ENCODE measurements at places on chromosomes 3 and 15.

GRCh38 chr3:60025096-60026050, 975.5 kb upstream of the CFAP20DC start:
- no peak for DNase-seq

DNA sequence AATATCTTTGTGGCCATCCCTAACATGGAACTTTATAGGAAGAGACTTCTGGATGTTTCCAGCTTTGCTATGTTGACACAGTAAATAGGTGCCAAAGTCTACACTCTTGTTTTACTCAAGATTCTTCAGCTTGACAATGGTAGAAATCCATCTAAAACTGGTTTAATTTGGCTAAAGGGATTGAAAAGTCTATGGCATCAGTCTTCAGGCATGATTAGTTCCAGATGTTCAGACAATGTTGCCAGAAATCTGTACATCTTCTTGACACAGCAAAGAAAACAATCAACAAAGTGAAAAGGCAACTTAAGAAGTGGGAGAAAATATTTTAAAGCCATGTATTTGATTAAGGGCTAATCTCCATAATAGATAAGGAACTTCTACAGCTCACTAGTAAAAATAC, 130.5 kb downstream of the LRRC3B start:
- no peak for DNase-seq

- peak; percentile 92 for DNase-seq
Observed at GRCh38 chr15:72155003-72155621, 36.9 kb downstream of the SENP8 start.

- DNase-seq, result no peak
Observed at GRCh38 chr3:50457988-50458387, 45.4 kb downstream of the CACNA2D2 start.

- peak; percentile 76 for DNase-seq
Observed at GRCh38 chr3:72492240-72492639, 356.0 kb downstream of the SHQ1 start.

DNA sequence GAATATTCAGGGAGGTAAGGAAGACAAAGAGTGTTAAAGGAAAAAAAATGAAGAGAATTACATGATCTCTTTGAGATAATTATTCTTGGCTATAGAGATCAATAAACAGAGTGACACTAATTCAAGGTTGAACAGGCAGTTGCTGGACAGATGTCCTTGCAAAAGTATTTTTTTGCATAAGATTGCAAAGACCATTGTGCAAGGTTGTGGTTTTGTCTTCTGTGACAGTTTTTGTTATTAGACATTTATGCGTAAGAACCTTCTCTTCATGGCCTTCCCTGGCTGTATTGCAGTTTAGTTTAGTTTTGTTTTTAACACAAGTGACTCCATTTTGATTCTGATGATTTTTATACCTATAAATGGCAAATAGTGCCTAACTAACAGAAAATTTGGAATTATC, 682.8 kb upstream of the ARPP21 start:
- no peak for DNase-seq

DNA sequence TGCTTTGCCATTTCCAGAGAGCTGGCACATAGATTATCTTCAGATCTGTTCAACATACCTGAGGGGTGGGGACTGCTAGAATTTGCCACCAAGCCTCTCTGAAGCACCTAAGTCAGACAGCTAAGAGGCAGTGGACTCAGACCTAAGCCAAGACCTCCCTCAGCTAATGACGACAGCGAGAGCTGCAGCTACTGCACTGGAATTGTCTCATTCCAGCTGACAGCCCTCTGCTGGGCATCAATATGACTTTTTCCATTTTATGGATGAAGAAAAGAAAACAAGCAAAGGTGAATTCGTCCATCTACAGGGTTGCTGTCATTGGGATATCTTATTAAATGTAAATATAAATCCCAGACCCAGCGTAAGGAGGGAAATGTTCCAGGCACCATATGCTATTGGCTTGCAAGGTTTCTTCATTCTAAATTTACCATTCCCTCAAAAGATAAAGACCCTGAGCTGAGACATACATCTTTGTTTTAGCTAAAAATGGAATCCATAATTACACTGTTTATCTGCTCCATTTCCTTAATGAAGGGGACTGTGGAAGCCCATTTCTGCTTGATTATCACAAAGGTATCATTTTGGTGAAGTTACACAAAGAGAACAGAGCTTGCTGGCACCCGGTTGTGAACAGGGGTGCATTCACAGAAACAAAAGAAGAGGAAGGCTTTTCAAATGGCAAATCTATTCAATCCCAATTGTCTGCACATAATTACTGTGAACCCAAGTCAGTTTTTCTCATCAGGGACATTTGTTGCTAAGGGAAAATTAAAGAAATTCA, 85.5 kb upstream of the LRTM1 start:
- no peak for DNase-seq

DNA sequence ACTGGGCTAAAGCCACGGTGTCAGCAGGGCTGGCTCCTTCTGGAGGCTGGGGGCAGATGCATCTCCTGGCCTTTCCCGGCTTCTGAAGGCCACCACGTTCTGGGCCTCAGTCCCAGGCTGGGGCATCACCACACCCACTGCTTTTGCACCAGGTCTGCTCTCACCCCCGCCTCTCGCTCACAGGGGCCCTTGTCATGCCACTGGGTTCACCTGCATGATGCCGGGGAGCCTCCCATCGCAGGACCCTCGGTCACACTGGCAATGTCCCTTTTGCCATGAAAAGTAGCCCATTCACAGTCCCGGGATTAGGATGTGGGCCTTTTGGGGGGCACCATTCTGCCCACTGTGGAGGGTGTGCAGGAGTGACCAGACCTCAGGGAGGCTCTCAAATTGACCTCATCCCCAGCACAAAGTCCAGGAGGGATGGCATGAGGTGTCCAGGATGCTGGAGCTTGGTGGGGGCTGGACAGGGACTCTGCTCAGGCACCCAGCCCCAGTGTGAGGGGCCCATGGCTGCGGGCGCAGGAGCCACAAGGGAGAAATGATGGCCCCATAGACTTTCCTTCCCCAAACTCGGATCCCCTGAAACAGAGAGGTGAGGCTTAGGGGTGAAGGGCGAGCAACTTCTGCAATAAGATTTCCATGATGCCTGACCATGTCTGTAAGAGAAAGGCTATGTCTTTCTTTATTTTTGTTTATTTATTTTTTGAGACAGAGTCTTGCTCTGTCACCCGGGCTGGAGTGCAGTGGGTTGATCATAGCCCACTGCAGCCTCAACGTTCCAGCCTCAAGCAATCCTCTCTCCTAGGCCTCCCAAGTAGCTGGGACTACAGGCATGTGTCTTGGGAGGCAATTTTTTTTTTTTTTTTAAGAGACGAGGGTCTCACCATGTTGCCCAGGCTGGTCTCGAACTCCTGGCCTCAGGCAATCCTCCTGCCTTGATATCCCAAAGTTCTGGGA, 189.1 kb downstream of the GOLGA6L6 start:
- DNase-seq, result peak; percentile 44

GRCh38 chr3:49411535-49411967, 225 bp downstream of the RHOA start:
- DNase-seq, result peak; percentile 85

- DNase-seq, result no peak
Observed at GRCh38 chr3:31232055-31233025, 300.4 kb upstream of the STT3B start.

DNA sequence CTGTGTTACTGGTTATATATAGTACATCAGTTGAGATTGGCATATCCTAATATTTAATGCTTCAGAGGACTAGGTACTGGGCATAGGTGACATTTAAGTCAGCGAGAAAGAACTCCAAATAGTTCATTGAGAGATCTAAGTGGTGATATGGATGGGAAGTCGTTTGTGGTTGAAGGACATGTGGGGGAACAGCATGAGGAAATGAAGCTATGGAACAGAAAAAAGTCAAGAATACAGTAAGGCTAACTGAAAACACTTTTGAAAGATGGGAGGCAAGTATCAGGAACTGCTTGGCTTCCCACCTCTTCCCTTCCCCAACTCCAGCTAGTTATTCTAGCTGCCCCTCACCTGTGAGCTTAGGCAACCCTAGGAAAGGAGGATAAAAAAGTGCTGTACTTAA, 3.7 kb upstream of the MYO5A start:
- DNase-seq, result no peak

DNA sequence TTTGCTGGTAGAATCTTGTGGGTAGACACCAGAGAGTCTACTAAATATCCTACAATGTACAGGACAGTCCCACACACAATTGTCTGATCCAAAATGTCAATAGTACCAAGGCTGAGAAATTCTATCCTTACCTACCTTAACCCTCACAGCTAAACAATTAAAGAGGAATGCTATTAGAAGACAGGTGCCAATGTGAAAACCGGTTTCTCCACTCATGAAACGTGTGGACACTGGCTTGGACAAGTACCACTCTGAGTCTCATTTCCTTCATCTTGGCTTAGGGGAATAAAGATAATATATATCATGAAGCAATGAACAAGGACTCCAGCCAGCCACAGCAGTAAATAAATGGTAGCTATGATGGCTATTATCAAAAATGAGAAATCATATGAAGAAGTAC, 90.2 kb downstream of the RFTN1 start:
- DNase-seq, result no peak

- peak; percentile 28 for DNase-seq
Observed at GRCh38 chr3:46905213-46905560, 27.7 kb downstream of the PTH1R start.

GRCh38 chr3:166554023-166554422, 716.8 kb upstream of the BCHE start:
- no peak for DNase-seq

GRCh38 chr3:126036056-126036549, 47.8 kb downstream of the SLC41A3 start:
- no peak for DNase-seq

- no peak for DNase-seq
Observed at GRCh38 chr3:77256584-77257503, 216.9 kb downstream of the ROBO2 start.

DNA sequence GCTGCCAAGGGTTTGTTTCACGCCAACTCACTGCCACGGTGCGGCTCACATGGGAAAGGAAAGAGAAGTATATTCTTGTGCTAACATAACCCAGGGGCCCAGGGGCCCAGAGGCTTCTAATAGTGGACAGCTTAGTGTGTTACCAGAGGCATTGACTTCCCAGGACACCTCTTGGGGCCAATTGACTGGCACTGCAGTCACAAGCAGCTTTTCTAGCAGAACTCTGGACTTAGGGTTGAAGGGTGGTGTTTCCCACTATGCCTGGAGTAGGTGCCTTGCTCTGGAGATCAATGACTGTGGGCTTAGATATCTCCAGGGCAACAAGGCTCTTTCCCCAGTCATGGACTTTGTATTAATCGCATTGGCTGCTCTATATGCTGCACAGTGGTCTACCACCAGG, 172.7 kb upstream of the KBTBD8 start:
- DNase-seq, result no peak

- DNase-seq, result no peak
Observed at GRCh38 chr15:51533672-51534398, 88.7 kb downstream of the DMXL2 start.

- DNase-seq, result no peak
Observed at GRCh38 chr15:50778086-50778485, 12.6 kb upstream of the SPPL2A start.

DNA sequence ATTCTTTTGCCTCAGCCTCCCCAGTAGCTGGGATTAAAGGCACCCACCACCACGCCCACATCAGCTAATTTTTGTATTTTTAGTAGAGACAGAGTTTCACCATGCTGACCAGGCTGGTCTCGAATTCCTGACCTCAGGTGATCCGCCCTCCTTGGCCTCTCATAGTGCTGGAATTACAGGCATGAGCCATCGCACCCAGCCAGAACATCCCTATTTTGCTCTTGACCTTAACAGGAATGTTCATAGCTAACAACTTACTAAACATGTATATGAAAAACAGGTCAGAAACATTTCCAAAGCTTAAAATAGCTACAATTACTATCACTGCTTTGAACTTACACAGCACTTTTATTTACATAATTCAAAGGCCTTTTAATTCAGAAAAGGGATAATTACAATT, 33.7 kb downstream of the UQCC5 start:
- no peak for DNase-seq

DNA sequence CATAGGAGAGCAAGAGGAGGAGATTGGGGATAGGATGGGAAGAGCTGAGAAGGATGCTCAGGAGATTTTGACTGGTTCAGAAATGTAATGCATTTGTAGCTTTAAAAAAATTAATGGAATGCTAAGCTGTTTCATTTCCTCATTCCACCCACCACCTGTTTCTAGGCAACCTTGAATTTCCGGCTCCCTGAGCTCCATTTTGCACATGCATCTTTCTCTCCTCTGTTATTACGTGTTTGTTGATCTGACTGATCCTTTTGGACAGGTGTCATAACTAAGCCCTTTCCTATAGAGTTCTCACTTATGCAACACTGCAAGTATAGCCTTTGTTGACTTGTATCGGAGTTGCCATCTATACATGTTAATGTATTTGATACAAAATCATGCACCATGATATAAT, 4.3 kb downstream of the TMPRSS7 start:
- no peak for DNase-seq

DNA sequence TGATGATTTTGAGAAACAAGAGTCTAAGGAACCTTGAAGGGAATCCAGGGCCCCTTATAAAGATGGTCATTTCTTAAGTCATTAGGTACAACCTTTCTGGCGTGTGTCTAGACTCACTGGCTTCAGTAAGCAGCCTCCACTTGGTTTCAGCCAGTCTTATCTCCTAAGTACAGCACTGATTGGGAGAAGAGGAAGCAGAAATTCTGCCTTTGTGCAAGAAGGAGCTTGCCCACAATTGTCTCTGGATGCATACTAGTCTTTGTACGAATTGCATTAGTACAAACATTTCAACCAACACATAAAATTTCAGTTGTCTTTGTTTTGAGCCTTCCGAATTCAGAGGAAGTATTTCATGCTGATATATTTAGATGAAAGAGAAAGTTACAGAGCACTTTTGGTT, 139.4 kb downstream of the SLCO3A1 start:
- DNase-seq, result no peak

DNA sequence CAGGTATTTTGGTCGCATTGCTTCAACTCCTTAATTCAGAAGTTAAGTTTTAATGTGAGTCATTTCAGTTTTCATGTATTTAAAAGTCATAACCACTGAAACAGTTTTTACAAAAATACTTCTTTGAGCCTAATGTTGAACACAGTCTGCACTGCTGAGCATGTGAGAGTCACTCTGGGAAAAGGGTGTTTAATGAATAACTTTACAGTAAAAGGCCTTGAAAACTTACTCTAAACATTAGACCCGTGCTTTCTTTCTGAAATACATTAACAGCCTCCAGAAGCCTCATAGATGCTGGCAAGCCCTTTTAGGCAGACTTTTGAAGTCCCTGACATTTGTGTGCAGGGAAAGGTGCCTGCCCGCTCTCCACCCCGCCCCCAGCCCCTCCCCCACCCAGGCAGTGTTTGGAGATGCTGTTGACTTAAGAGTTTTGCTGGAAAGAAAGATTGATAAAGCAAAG, 68.9 kb upstream of the NR2F2 start:
- no peak for DNase-seq

- no peak for DNase-seq
Observed at GRCh38 chr3:196938576-196938975, 3.8 kb downstream of the NCBP2 start.

GRCh38 chr15:49423901-49424550, 984 bp downstream of the FGF7 start:
- no peak for DNase-seq
